Airway epithelial cell (primary cell): ENCODE measurements at places on chromosomes 16 and 17. TPM values are rescaled to one million over a fixed set of nuclear protein-coding genes. Genes with fewer than 3 reads are reported as not detected.

The NPIPB9 gene
- 0.51 TPM in 1 of 2 replicates, not detected in the other for total RNA-seq

The KCNJ2 gene
- 0.42 and 0.46 TPM in 2 replicates for total RNA-seq

The HSPB9 gene
- not detected in 2 replicates for total RNA-seq

The RCVRN gene
- not detected in 2 replicates for total RNA-seq

The MPP2 gene
- total RNA-seq, result 1.3 and 1.8 TPM in 2 replicates

The ITGAD gene
- not detected in 2 replicates for total RNA-seq

The KRTAP1-1 gene
- not detected in 2 replicates for total RNA-seq

The ZNF267 gene
- 8.3 and 8.4 TPM in 2 replicates for total RNA-seq

The RAB26 gene
- total RNA-seq, result 0.49 and 5.0 TPM in 2 replicates

The ACACA gene
- 59.9 and 75.5 TPM in 2 replicates for total RNA-seq

The PIMREG gene
- 22.2 and 27.6 TPM in 2 replicates for total RNA-seq

The FGF11 gene
- 18.3 and 32.1 TPM in 2 replicates for total RNA-seq

The KRTAP9-2 gene
- total RNA-seq, result not detected in 2 replicates

The CTRB1 gene
- not detected in 2 replicates for total RNA-seq

The LCAT gene
- total RNA-seq, result 3.4 and 7.1 TPM in 2 replicates

The CACNG4 gene
- 0.65 and 0.99 TPM in 2 replicates for total RNA-seq

The CLEC19A gene
- total RNA-seq, result not detected in 2 replicates

The ULK2 gene
- total RNA-seq, result 4.2 and 8.3 TPM in 2 replicates

The RAP1GAP2 gene
- total RNA-seq, result 6.1 and 9.5 TPM in 2 replicates
